ENCODE measurements at places on chromosomes 7 and 10. TPM values are rescaled to one million over a fixed set of nuclear protein-coding genes. Genes with fewer than 3 reads are reported as not detected.

DNA sequence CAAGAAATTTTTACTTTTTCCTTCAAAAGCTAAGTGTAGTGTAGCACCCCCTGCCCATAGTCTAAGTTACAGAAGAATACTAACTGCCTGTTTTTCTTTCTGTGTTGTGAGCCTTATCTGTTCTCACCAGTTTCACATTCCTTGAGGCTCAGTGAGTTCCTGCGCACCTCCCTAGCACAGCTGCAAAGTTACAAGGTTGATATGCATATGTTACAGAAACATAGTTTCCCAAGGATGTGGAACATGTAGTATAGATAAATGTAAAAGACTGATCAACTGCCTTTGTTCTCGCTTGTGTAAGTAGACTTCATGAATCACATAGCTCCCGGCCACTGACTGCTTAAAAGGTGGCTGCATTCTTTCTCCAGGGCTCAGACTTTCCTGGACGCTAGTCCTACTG, 6.7 kb upstream of the ZNF33B start:
- no peak overlapping the region for H3K4me3 ChIP-seq
- no peak for DNase-seq
- H3K27ac ChIP-seq: no peak overlapping the region

DNA sequence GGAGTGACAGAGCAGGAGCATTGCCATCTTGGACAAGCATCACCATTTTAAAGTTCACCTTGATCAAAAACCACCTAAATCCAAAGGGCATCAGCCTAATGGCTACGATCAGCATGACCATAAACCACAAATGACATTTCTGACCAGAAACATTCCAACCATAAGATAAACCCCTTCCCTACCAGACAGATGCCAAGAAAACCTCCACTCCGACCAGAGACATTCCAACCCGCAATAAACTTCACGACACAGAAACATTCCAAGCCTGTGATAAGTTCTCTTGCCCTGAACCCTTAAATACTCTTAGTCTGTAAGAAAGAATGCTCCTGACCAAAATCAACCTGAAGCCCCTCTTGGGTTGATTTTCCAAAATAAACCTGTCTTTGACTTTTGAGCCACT, 606.9 kb downstream of the POM121L12 start:
- no peak overlapping the region for H3K27ac ChIP-seq
- H3K4me1 ChIP-seq: no peaks in the 10 kb centered on the region
- no peaks in the 10 kb centered on the region for H3K36me3 ChIP-seq
- no peak overlapping the region for H3K4me3 ChIP-seq
- H3K27me3 ChIP-seq: no peaks in the 10 kb centered on the region
- no peak for DNase-seq

- peak; percentile 54 for DNase-seq
- H3K4me3 ChIP-seq: no peak overlapping the region
- H3K4me1 ChIP-seq: no peaks in the 10 kb centered on the region
- no peaks in the 10 kb centered on the region for H3K27me3 ChIP-seq
- H3K27ac ChIP-seq: no peak overlapping the region
Observed at GRCh38 chr7:159097661-159098423, 46.8 kb downstream of the VIPR2 start.

- no peak for DNase-seq
- H3K4me1 ChIP-seq: no peaks in the 10 kb centered on the region
- no peak overlapping the region for H3K4me3 ChIP-seq
- H3K27me3 ChIP-seq: peaks cover 5% of the 10 kb centered on the region
- no peaks in the 10 kb centered on the region for H3K36me3 ChIP-seq
- H3K27ac ChIP-seq: no peak overlapping the region
Observed at GRCh38 chr7:36318116-36318515, 71.5 kb upstream of the ANLN start.

GRCh38 chr7:31488562-31489203, 25.2 kb upstream of the ITPRID1 start:
- H3K4me1 ChIP-seq: no peaks in the 10 kb centered on the region
- H3K27me3 ChIP-seq: no peaks in the 10 kb centered on the region
- no peaks in the 10 kb centered on the region for H3K36me3 ChIP-seq
- no peak overlapping the region for H3K27ac ChIP-seq
- peak; percentile 45 for DNase-seq

GRCh38 chr10:86636311-86636710, 18.0 kb upstream of the OPN4 start:
- H3K27me3 ChIP-seq: no peaks in the 10 kb centered on the region
- H3K27ac ChIP-seq: peak overlapping the region; percentile 60
- no peak for DNase-seq
- peaks cover 17% of the 10 kb centered on the region for H3K4me1 ChIP-seq

The SFTPA1 gene
- not detected for total RNA-seq

The FKBP6 gene
- total RNA-seq: not detected
